Activated CD4-positive, alpha-beta memory T cell treated with anti-CD3 and anti-CD28 coated beads, Interleukin-2, amount 10 ng/mL, durations not matched to agents 7 days and 5 days (primary cell): ENCODE measurements at places on chromosomes 6 and 20. TPM values are rescaled to one million over a fixed set of nuclear protein-coding genes. Genes with fewer than 3 reads are reported as not detected.

MYL9 gene
- total RNA-seq = 1.1 TPM

PREX1 gene
- total RNA-seq = 160 TPM

LRRC73 gene
- total RNA-seq = 0.25 TPM

RCAN2 gene
- 3.1 TPM for total RNA-seq

ARFRP1 gene
- 53.4 TPM for total RNA-seq

CD93 gene
- total RNA-seq = 5.1 TPM

KCNQ5 gene
- 4.7 TPM for total RNA-seq

PI16 gene
- total RNA-seq = 8.5 TPM

SLC26A8 gene
- total RNA-seq = not detected

CST2 gene
- not detected for total RNA-seq

SNRPB gene
- 310 TPM for total RNA-seq

TREM1 gene
- total RNA-seq = not detected

PRKN gene
- total RNA-seq = 0.43 TPM

MLIP gene
- not detected for total RNA-seq

SOX18 gene
- total RNA-seq = 0.25 TPM

HSPA12B gene
- 0.08 TPM for total RNA-seq

RSPH4A gene
- 0.15 TPM for total RNA-seq

PAK5 gene
- not detected for total RNA-seq

SNX21 gene
- total RNA-seq = 1.6 TPM

COL9A1 gene
- total RNA-seq = not detected

JAG1 gene
- total RNA-seq = 0.30 TPM

FERMT1 gene
- not detected for total RNA-seq
